NCI-H1694 treated with DMSO at 0.1 percent for 48 hours (cell line): ENCODE measurements at places on chromosomes 16 and 17.

DNA sequence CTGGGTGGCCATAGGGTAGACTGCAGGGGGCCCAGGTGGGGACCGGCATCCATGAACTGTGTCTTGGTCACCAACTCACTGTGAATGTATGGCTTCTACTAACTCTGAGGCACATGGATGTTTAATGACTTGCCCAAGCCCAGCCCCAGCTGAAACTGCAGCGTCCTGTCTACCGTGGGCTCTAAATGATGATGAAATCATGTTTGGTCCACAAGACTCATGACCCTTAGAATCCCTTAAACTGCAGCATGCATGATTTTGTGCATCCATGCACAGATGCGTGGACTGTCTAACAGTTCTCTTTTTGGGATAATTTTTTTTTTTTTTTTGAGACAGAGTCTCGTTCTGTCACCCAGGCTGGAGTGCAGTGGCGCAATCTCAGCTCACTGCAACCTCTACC is 32.4 kb upstream of the CREBBP start:
- no peak for DNase-seq

GRCh38 chr16:11484691-11485258 is 101.9 kb downstream of the LITAF start:
- DNase-seq: no peak

- no peak for DNase-seq
These were observed 737 bp downstream of the CANT1 start for GRCh38 chr17:79008666-79009387.

DNA sequence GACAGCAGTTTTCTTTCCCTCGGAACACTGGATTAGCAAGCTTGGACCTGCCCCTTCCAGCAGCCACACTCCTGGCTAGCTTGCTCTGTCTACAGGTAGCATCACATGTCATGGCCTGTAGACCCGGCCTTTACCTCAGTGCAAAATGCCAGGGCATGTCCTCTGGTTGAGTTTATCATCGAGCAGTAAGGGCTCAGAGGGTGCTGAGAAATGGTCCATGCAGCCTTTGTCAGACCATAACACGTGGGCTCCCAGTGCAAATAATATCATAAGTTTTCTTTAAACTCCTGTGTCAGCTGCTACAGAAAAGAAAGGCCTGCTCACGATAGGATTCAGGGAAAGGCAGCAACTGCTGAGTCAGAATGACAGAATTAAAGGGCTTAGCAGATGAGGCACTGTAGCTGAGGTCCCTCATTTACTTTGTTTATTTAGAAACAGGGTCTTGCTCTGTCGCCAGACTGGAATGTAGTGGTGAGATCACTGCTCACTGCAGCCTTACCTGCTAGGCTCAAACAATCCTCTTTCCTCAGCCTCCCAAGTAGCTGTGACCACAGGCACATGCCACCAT is 8.0 kb upstream of the GNA13 start:
- DNase-seq: no peak

DNA sequence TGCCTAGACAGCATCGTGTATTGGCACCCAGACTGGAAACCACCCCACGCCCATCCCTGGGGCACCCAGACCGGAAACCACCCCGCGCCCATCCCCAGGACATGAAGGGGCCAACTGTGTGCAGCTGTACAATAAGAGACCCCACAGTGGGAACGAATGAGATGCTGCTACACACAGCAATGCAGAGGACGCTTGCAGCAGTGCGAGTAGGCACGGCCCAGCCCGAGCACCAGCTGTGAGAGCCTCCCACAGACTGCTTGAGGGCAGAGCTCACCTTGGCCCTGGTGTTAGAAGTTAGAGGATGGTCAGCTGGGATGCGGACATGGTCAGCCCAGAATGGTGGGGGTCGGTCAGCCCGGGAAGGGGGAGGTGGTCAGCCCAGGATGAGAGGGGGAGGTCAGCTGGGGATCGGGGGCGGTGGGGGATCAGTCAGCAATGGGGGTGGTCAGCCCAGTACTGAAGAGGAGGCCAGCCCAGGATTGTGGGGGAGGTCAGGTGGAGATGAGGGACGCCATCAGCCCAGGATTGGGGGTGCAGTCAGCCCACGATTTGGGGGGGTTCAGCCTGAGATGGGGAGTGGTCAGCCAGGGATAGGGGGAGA is 340.0 kb downstream of the C16orf95 start:
- DNase-seq: no peak
